ENCODE measurements at places on chromosomes 13 and 19.

DNA sequence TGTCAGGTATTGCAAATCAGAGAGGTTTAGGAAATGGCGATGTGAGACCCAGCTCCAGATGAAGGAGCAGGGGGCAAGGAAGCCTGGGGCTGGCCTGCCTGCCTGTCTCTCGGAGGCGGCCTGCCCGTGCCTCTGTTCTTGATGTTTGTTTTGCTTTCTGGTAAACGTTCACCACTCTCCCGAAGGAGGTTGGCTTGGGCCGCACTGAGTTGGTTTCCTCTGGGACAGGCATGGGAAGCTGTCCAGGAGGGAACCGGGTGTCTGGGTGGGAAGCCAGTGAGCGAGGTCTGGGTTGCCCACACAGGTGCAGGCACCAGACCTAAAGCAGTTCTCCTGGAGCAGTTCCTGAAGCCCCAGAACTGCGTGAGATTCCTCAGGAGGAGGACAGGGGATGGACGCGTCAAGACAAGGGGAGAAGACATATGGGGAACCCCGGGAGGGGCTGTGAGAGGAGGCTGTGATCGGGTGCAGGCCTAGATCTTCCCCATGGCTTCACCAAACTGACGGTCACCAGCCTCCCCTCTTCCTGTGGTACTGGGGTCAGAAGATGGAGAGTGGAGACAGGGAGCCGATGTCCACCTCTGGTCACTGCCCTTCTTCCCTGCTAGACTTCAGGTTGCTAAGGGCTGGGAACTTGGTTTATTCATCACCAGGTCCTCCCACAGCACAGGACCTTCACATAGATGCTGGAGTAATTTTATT, 15.2 kb downstream of the COL4A2 start:
- no peak for DNase-seq

GRCh38 chr13:49307365-49307764, 59.6 kb downstream of the CDADC1 start:
- no peak for DNase-seq

GRCh38 chr13:59408738-59409137, 755.0 kb downstream of the DIAPH3 start:
- DNase-seq = no peak

- DNase-seq = no peak
Measured at GRCh38 chr19:3835055-3835435, 33.8 kb downstream of the ZFR2 start.

- DNase-seq = no peak
Measured at GRCh38 chr19:29887442-29887855, 54.6 kb upstream of the URI1 start.

GRCh38 chr13:67742478-67742877, 512.3 kb upstream of the PCDH9 start:
- DNase-seq = no peak

DNA sequence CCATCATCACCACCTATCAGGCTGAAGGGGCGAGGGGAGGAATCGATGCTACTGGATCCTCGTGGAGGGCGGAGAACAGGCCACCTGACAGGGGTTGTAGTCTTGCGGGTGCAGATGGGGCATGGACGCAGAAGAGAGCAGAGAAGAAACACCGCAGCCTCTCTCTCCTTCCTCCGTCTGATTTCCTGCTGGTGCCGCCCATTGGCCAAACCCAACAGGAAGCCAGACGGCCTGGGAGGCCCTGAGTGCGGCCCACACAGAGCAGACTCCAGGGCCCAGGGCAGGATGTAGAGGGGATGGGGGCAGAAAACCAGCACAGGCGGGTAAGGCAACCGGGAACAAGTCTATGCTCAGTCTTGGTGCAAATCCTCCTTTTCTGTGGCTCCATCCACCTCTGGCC, 15.4 kb downstream of the CEBPA start:
- DNase-seq = no peak

GRCh38 chr19:50939596-50939995, 13.2 kb downstream of the KLK5 start:
- DNase-seq = no peak

DNA sequence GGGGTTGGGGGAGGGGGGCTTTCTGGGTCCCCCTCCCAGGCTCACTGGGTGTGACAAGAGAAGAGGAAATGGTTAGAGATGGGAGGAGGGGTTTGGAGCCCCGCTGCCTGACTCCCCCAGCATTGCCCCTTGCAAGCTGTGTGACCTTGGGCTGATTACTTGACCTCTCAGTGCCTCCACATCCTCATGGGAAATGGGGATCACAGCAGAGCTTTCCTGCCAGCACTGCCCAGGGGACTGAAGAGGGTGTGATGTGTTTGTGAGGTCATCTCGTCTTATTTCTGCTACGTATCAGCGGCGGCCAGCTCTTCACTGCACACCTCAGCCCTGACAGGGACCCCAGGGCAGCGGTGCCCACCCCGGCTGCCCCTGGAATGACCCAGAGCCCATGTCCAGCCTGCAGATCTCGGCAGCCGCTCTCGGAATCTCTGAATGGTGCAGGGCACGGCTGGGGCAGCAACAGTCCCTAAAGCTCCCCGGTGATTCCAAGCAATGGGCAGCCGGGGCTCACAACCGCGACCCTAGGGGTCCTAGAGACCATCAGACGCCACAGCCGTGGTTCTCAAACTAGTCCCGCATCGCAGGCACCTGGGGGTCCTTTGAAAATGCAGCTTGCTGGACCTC, 8.4 kb downstream of the PNMA8B start:
- no peak for DNase-seq

DNA sequence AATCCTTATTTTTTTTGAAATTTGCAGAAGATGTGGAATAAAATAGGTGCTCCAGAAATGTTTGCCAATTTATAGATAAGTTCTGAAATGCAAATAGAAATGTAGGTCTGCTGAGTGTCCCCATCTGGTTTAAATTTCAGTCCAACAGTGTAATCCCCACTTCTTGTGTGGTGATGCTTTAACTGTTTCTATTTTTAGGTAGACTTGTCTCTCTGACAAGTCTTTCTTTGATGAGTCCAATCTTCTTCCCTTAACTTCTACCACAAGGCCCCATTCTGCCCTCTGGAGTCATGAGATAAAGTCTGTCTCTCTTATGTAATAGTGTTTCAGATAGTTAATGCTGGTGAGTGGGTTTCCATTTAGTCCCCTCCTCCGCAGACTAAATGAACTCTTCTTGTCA, 390.4 kb downstream of the RFC3 start:
- peak; percentile 37 for DNase-seq

- no peak for DNase-seq
Measured at GRCh38 chr19:13784731-13785452, 10.4 kb upstream of the ZSWIM4 start.

DNA sequence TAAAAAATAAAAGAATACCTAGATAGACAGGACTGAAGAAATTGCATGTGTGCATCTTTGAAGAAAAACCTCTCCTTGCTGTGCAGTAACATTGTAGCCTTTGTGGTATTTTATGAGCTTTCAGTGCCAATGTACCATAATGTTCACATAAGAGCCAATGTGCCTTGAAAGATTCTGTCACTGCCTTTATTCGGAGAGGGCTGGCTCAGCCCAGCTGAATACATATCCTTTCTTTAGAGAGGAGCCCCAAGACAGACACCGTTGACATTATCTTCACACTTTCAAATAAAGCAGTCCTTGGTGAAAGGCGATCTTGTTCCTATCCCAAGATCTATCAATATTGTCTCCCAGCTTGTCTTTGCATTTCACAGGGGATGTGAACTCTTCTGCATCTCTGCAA, 18.5 kb upstream of the CNMD start:
- no peak for DNase-seq

GRCh38 chr19:19160461-19161035, 9.5 kb downstream of the MEF2B start:
- no peak for DNase-seq

DNA sequence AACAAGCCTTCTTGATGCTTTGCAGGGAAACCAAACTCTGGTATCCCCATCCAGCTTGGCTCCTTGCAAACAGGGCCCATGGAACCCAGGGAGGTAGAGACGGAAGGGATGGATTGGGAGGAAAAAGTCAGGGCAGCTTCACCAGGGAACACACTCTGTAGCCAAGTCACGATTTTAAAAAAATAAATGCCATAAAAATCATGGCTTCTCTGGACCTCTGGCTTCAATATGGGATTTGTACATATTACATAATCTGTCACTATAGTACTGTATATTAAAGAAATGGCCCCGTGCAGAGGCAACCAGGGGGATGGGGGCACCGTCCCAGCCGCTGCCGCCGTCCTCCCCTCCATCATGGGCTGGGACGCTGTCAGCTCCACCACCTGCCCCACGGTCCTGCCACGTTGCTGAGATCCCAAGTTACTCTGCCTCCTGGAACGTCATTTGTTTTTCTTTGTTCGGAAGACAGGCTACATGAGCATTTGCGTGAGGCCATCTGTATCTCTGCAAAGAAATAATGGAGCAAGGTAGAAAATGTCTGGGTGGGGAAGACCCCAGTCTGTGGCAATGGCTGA, 313.3 kb downstream of the ZNF536 start:
- DNase-seq = no peak

- DNase-seq = no peak
Measured at GRCh38 chr19:4537953-4538600, 1.8 kb downstream of the LRG1 start.

DNA sequence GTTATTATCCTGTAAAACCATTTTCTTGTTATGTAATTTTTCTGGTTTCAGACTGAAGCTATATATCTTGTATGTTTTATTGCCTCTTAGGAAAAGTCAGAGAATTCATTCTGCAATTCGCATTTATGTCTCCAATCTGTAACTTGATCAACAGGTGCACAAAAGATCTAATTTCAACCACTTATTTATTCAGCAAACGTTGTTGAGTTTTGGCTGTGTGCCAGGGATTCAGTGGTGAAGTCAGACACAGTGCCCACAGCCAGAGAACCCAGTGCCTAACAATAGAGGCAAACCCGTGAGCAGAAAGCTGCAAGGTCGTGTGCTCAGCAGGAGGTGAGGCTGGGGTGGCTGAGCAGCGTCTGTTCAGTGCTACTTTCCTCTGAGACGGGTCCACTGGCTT, 119.5 kb upstream of the MCF2L start:
- DNase-seq = no peak

GRCh38 chr13:53043398-53043797, 14.8 kb downstream of the OLFM4 start:
- no peak for DNase-seq

GRCh38 chr19:45402298-45403061, 2.4 kb downstream of the PPP1R13L start:
- no peak for DNase-seq

DNA sequence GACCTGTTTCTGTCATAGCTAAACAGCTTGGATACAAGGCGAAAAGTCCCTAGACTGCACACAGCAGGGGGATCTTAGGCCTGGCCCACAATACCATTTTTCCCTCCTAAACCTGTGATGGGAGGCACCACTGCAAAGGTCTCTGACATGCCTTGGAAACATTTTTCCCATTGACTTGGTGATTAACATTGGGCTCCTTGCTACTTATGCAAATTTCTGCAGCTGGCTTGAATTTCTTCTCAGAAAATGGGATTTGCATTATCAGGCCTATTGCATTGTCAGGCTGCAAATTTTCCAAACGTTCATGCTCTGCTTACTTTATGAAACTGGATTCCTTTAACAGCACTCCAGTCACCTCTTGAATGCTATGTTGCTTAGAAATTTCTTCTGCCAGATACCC, 136.2 kb upstream of the TSHZ3 start:
- DNase-seq = no peak

- peak; percentile 51 for DNase-seq
Measured at GRCh38 chr13:31638577-31638976, 100.7 kb upstream of the RXFP2 start.

DNA sequence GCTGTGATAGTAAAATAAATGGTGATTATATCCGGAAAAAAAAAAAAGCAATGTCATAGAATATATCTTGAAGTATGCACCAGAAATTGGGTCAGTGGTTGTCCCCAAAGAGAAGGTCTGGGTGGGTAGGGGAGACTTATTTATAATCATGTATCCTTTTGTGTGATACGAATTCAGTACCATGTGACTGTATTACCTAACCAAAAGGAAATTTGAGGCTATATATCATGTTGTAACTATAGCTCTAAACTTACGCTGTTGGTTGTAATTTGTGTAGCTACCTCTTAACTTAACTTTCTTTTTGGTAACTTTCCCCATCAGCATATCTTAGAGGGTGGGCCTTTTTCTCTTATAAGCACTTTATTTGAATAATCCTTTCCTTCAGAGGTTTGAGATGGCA, 25.2 kb upstream of the KCTD4 start:
- DNase-seq = no peak

GRCh38 chr19:46040952-46041500, at the start of gene IGFL4:
Gene IGFL4, minus strand, starts transcription at chr19:46041002. Its CDS starts 40 bp downstream, at chr19:46040962.
- no peak for DNase-seq

DNA sequence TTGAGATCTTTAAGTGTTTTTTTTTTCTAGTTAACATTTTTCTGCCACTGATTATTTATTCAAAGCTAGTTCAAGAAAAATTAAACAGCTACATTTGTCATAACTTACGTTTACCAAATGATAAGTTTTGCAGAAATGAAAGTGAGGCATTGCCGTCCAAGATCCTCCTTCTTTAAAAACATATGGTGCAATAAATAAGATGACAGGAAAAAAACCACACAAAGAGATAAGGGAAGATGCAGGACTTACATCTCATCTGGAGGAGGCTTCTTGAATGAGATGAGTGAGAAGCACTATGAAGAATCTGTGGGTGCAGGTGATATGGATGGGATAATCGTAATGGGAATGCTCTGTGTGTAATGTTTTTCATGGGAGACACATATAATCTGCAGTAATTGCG, 12.4 kb downstream of the TNFSF13B start:
- no peak for DNase-seq

- DNase-seq = no peak
Measured at GRCh38 chr19:30267332-30267731, 104.9 kb upstream of the ZNF536 start.

DNA sequence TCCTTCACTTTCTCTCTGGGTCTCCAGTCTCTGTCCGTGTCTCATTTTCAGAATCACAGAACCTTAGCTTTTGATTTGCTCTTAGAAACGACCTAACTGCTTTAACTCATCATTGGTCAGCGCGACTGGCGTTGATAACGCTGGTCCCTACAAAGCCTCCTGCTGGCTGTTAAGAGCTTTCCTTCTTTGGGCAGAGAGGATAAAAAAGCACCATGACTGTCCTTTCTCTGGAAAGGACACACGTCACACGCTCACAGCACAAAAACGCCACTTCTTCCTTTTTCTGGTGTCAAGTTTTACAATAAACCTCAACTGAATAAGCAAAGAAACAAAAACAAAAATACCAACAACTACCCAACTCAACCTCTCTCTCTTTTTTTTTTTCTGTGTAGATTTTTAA, 1.7 kb upstream of the KLK12 start:
- DNase-seq = no peak

DNA sequence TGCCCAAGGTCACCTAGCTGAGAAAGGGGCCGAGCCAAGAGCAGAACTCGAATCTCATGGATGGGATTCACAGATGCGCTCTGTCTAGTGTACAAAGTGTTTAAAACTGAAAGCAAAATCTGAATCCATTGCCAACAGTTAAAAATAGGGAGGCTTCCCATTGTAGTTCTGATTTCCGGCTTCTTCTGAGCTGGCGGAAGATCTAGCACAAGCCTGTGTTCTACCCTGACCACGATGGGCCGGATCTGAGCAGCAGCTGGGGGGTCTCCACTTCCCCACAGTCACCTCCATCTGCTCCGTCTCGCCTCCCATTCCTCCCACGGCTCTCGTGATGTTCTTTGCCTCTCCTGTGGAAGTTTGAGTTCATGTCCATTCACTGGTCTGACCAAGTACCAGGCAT, 2.4 kb downstream of the CACNG8 start:
- no peak for DNase-seq

GRCh38 chr13:46303742-46304385, 83.2 kb downstream of the RUBCNL start:
- no peak for DNase-seq

- no peak for DNase-seq
Measured at GRCh38 chr13:93925990-93926389, 553.5 kb downstream of the DCT start.

GRCh38 chr13:20843166-20843565, 59.4 kb downstream of the XPO4 start:
- no peak for DNase-seq

Data from BJ (cell line).